NCI-H524 treated with DMSO at 0.1 percent for 48 hours (cell line): ENCODE measurements at places on chromosomes 5 and 9.

- DNase-seq = no peak
These were observed 86.4 kb downstream of the DCP2 start for GRCh38 chr5:113062869-113063508.

- no peak for DNase-seq
These were observed 73.5 kb downstream of the LNPEP start for GRCh38 chr5:97009212-97009898.

DNA sequence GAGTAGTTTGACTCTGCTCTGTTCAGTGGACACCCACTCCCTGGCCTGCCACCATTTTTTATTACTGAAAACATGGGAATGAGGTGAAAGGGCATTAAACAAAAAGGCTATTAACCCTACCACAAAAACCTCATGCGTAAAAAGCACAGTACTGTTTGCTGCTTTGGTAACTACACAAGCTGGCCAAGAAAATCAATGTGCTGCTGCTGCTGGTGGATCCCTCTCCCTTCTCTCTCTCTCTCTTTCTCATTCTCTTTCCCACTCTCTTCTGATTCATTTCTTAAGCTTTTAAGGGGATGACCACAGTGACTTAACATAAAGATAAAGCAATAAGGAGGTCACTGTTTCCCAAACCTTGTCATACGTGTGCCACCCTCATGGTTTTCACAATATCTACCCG is 183.2 kb upstream of the TBC1D2 start:
- DNase-seq = no peak

- no peak for DNase-seq
These were observed 82.4 kb upstream of the PPP1R26 start for GRCh38 chr9:135397142-135397541.

GRCh38 chr9:36878986-36879982 is 154.8 kb downstream of the PAX5 start:
- DNase-seq = no peak

- DNase-seq = no peak
These were observed 13.6 kb downstream of the SLF1 start for GRCh38 chr5:94632024-94632423.

DNA sequence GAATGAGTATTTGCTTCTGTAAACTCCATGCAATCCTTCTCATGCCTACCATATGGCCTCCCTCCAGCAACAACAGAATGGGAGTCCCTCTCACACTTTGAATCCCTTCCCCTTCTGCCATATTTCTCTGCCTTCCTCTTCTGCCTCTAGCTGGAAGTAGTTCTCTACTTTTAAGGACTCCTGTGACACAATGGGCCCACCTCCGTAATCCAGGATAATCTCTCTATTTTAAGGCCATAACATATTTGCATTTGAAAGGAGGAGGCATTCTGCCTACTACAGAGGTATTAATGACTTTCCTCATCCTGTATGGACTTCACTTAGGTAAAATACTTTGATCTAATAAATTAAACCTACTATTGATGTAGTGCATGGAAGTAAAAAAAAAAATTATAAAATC is 155.4 kb upstream of the ITGA1 start:
- DNase-seq = no peak

DNA sequence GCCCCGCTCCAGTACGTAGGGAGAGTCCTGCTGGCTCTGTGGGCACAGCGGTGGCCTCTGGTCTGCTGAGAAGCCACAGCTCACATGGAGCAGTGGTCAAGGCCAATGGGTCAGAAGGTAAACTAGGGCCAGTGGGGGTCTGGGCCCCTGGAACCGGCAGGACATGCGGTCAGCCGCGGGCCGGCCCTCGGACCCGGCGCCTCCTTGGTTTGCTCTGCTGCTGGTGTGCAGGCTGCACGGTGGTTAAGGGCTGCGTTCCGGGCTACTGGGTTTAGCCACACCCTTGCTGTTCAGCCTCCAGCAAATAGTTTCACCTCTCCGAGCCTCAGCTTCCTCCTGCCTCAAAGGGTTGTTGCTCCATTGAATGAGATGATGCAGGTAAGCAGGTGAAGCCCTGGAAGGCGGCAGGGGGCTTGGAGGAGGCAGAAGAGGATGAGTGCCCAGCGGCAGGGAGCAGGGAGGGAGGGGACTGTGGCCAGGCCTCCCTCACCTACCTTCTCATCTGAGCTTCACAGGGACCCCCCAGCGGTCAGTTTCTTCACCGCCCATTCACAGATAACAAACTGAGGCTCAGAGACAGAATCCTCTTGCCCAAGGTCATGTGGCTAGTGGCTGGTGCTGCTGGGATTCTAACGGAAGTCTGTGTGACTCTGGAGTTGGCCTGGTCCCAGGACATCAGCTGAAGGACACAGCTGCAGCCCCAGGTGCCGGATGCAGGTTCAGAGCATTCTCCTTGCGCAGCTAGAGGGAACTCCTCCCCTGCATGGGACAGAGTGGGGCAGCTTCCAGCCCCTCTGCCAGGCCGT is 3.7 kb upstream of the COL5A1 start:
- no peak for DNase-seq

DNA sequence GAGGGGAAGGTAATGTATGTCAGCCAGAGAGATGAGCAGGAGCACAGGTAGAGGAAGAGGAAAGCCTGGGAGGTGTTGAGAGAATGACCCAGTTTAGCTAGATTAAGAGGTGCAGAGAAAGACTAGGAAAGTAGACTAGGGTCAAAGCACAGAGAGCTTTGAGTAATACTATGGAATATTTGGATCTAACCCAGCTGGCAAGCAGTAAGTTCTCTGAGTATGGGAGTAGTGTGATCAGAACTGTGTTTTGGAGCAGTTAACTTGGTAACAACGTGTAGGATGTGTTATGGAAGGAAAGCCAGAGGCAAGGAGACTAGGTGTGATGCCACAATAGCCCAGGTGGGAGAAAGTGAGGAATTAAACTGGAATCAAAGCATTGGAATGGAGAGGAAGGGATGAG is 84.9 kb upstream of the PTGER4 start:
- no peak for DNase-seq

DNA sequence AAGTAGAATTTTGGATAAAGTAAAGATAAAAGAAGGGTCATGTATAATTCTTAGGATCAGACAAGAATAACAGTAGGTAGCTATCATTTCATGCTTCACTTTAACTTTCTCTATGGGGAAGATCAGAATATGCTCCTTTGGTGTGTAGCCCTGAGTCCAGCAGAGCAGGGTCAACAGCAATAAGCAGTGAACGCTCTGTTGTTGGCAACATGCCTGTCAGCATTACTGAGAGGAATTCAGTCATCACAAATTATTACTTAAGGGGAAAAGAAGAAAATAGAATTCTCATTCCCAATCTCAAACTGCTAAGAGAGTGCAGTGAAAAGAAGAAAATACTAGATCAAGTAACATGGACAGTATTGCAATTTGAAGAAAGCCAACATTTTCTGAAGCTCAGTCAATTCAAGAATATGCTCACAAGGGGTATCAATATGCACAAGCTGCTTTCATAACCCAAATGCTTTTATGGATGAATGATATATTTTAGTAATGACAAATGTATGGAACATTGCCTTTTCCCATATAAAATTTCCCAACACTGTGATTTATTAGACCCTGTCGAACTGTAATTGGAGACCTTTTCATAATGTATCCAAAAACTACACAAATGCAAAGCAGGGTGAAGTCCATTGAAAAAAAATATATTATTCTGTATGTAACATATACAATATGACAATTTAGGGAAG is 1359.4 kb downstream of the EFNA5 start:
- no peak for DNase-seq

GRCh38 chr5:159309689-159310433 is 20.4 kb downstream of the IL12B start:
- DNase-seq = no peak

GRCh38 chr9:127692071-127692470 is 14.7 kb upstream of the CFAP157 start:
- no peak for DNase-seq

- no peak for DNase-seq
These were observed 278.7 kb downstream of the NPR3 start for GRCh38 chr5:32989815-32990214.

DNA sequence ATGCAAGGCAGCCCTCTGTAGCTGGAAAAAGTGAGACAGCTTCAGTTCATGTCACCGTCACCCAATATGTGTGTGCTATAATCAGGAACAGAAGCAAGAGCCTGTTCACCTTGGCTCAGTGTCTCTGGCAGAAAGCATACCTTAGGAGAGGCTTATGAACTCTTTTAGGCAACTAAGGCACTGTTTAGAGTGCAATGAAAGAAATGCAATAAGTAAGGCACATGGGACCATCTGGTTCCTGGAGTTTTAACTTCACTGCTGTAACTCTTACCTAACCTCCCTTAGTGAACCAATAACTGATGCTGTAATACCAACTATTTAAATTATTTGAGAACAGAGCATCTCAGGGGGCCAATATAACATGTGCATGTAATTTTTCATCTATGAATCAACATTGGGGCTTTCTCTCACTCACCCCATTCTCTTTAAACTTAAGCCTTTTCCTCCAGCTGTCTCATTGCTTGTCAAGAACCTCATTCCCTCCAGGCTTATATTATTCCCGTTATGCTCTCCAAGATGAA is 32.4 kb downstream of the C9 start:
- DNase-seq = no peak

GRCh38 chr9:34413231-34413852 is 36.6 kb upstream of the MYORG start:
- no peak for DNase-seq

GRCh38 chr5:89628876-89629635 is 746.1 kb upstream of the MEF2C start:
- no peak for DNase-seq

DNA sequence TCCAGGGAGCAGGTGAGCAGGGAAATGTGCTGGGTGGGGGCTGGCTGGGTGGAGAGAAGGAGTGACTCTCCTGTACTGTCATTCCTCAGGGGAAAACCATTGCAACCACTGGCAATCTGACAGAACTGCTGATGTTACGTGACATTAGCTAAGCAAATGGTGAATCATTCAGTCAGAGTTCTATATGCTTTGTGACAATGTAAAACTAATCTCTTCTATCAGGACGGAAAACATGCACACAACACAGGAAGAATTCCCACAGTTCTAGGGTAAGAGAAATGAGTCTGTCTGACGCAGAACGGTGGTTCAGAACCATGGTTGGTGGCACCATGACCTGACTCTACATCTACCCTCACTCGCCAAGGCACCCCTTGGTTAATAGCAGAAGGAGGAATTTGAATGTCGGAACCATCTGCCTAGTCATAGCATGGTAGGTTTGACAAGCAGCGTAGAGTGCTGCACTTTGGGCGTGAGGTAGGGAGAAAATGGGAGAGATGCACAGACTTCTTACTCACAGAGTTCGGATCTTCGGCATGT is 243.6 kb upstream of the PANK3 start:
- DNase-seq = no peak

DNA sequence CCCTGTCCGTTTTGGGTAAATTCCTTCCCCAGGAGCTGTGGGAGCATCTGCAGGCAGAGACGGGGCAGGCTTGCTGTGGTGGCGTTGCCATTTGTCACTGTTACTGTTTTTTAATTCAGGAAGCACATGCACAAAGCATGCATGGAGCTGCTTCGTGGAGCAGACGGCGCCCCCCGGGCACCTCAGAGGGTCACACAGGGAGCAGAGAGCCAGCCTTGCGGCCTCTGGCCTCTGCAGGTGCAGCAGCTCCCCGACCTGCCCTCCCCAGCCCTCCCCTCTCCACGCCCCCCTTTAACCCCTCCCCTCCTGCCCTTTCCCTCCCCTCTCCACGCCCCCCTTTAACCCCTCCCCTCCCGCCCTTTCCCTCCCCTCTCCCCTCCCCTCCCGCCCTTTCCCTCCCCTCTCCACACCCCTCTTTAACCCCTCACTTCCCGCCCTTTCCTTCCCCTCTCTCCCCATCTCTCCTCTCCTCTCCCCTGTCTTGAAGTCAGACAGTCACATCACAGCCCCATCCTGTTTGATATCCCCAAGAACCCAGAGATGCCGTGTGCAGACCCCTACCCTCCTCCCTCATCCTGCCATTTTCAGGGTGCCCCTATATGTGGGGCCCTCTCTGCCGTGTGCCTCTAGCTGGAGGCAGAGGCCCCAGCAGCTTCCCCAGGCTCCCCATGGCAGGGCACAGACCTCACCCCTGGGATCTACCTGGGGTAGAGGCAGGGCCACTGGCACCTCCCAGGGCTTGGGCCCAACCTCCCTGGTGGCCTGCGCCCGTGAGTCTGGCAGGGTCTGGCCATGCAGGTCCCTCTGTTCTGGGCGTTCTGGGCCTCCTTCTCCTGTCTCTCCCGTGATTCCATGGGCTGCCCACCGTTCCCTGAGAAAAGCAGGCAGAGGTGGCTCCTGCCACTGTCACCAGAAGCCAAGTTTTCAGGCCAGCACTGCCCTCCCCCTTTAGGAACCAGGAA is 29.6 kb upstream of the UBAC1 start:
- no peak for DNase-seq

GRCh38 chr5:401146-402034 is 41.6 kb upstream of the EXOC3 start:
- DNase-seq = no peak

DNA sequence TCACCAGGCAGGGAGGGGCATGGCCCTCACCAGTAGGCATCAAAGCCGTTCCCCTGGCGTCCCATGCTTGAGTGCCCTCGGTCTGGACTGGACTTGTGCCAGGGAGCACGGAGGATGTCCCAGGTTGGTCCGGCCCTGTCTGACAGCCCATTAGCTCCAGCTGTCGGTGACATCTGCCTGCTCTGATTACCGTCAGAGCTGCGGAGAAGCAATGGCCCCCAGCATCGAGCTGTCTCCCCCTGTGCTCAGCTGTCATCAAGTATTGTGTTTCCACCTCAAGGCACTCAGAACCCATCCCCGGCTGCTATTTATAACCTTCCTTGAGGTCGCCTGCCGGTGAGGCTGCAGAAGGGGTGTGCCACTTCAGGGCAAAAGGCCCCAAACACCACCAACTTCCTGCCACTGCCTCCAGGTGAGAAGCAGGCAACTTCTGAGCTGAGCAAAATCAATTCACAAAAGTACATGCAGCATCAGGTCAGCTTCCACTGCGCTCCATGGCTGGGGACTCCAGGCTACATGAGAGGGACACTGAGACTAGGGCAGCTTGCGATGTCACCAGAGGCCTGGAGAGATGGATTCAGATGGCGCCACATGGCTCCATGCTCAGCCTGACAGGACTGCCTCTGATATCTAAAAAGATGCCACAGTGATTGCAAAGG is 142.7 kb downstream of the C5orf15 start:
- DNase-seq = peak; percentile 98

DNA sequence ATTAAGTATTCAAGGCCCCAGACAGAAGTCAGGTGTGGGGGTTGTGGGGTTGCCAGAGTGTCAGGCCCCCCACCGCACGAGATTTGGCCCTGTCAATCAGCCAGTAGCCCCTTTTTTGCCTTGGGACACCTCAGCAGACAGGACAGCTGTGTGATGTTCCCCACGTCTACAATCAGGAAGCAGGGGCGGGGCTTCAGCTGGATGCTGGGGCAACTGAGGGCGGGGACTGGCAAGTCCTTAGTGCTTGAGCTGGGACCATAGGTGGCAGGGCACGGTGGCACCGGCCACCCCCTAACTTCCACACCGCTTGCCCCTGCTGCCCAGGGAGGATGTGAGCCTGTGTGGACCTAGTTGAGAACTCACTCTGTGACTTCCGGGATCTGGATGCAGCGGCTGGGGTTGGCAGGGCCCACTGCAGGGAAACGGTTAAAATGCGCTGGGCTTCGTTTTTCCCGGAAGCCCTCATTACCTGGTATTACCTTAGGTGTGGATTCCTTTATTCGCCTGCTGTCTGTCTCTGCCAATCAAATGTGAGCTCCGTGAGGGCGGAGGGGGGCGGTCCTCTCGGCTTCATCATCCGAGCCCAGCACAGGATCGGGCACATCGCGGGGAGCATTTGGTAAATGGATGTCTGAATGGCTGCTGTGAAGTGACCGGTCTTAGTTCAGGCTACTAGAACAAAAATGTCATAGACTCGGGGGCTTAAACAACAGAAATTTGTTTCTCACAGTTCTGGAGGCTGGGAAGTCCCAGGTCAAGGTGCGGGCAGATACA is 7.5 kb upstream of the GTF3C5 start:
- DNase-seq = no peak

- DNase-seq = no peak
These were observed 266.5 kb upstream of the VLDLR start for GRCh38 chr9:2354856-2355696.
